ENCODE measurements at places on chromosomes 3 and 15.

- DNase-seq, result peak; percentile 44
Observed at GRCh38 chr3:111979434-111980038, 710 bp downstream of the ABHD10 start.

GRCh38 chr3:154889227-154889634 is 190.9 kb upstream of the MME start:
- no peak for DNase-seq

GRCh38 chr15:66951531-66952320 is 113.7 kb upstream of the SMAD3 start:
- DNase-seq, result no peak

GRCh38 chr3:10228248-10228950 is 19.9 kb upstream of the TATDN2 start:
- DNase-seq, result peak; percentile 92

GRCh38 chr3:23159929-23160328 is 43.2 kb upstream of the UBE2E2 start:
- no peak for DNase-seq

DNA sequence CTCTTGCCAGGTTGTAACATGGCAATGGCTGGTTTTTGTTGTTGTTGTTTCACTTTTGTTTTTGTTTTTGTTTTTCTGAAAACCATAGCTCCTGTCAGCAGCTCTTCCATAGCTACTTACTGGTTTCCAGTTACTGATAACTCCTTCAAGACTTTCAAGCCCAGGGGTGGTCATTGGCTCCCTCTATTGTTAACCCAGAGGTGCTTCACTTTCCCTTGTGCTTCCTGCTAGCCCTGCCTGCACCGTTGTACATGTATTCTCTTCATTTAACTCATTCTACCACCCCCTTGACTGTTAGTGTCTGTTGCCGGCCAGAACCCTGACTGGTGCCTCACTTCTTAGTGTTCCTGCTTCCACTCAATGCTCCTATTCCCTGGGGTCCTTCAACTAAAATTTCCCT is 4.2 kb upstream of the TRAT1 start:
- peak; percentile 8 for DNase-seq

DNA sequence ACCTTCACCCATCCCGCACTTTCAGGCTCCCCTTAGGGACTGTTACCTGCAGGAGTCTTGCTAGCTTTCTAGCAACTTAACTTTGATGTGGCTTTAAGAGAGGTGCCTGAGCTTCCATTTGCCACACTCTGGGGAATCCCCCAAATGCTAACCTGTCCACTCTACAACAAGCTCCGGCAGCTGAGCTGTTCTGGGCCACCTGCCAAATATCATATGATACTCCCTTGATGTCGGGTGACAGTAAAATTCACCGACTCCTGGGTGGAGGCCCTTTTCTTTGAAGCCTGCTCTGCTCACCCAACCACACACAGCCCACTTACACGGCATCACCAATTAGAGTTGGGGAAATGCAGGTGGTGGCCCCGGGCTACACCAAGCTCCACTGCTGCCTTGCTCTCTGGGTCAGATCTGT is 38.0 kb upstream of the XCR1 start:
- no peak for DNase-seq

DNA sequence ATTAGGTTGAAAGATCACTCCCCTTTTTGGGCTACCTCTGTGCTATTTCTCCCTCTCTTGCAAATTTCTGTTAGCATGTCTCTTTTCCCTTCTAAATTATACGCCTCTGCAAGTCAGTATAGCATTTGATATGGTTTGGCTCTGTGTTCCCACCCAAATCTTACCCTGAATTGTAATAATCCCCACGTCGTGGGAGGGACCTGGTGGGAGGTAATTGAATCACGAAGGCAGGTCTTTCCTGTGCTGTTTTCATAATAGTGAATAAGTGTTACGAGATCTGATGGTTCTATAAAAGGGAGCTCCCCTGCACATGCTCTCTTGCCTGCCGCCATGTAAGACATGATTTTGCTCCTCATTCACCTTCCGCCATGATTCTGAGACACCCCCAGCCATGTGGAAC is 41.0 kb downstream of the TAMM41 start:
- DNase-seq, result no peak

- no peak for DNase-seq
Observed at GRCh38 chr3:106068381-106068780, 199.6 kb upstream of the CBLB start.

DNA sequence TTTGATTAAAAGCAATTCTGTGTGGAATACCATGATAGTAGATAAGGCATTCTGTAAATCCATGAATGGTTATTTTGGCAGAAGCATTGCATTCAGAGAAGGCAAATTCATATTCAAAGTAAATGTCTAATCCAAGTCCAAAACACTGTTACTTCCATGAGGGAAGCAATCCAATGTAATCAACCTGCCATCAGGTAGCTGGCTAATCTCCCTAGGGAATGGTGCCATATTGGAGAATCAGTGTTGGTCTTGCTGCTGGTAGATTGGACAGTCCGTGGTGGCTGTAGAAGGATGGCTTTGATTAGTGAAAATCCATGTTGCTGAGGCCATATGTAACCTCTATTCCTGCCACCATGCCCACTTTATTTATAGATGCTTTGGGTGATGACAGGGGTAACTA is 72.1 kb upstream of the TNIK start:
- DNase-seq, result no peak

- DNase-seq, result no peak
Observed at GRCh38 chr3:9806688-9807589, 3.1 kb upstream of the TTLL3 start.

DNA sequence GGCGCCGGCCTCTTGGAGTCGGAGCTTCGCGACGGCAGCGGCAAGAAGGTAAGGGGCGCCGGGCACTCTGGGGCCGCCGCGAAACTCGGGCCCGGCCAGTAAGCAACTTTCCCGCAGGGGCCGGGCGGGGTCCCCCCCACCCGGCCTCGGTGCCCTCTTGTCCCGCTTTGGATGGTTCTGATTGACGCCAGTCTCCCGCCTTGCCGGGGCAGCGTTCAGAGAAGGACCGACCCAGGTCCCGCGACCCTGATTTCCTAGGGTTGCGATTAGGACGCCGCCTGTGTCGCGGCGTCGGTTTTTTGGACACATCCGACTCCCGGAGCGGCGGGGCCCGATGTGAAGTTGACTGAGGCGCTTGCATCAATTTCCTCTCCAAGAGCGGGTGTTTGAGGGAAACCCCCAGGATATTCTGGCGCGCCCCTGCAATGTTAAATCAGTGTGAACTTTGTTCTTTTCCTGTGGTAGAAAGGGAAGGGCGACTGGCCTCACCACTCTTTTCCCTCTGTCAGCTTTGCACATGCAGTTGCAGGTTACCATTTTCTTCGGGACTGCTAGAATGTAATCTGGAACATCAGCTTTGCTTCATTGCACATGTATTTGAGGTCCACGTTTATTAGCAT is 755 bp downstream of the PDE8A start:
- peak; percentile 44 for DNase-seq

DNA sequence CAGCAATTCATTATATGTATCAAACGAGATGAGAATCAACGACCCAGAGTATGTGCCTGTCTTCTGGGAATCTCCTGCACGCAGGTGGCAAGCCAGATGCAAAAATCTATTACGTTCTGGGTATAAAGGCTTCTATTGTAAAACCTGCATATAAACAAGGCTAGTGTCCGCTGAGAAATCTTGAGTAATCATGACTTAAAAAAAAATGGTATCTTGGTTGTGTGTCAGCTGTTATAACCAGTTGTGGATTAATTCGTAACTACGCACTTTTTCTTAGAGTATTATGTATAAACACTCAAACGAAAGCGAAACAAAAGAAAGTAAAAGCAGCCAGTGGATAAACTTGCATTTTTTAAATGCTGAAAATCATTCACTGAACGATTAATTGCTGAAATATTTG is 509.1 kb downstream of the RSL24D1 start:
- DNase-seq, result no peak

DNA sequence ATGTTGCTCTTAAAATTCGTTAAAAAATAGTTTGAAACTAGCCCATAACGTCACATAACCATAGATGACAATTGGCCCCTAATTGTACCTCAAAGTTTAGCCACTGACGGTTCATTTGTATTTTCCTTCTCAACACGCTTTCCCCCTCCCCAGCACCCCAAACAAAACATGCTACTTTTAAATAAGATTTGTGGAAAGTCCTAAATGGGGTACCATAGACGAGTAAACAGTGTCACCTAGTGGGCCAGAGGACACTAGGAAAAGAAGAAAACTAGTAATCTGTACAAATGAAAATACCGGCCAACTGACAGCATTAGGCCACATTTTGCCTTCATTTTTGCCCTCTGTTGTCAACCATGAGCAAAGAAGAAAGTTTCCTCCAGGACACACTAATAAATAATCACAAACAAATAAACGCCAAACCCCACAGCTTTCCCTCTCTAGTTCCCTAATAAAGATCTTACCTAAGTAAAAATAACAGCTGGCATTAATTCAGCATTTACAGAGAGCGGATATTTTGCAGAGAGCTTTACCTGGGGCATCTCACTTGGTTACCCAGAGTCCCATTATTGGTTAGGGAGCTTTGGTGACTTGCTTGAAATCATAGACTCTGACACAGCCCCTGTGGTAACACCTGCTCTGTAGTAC is 175.1 kb upstream of the ATP11B start:
- DNase-seq, result no peak

GRCh38 chr3:57135964-57136719 is 29.0 kb downstream of the IL17RD start:
- no peak for DNase-seq

- DNase-seq, result no peak
Observed at GRCh38 chr3:37129871-37130270, 44.5 kb downstream of the LRRFIP2 start.

DNA sequence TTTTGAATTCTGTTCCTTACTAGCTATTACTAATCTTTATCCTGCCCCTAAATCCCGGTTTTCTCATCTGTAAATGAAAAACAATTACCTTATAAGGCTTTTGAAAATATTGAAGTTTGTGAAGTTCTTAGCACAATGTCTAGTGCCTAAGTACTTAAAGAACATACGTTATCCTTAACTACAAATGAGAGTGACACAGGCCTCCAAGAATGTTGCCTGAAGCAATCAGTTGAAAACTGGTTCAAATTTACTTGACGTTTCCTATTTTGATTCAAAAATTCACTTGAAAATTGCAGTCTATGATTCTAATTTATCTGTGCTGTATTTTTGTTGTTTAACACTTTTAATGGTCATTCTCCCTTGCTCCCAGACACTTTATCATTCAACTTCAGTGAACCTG is 3.2 kb downstream of the SENP7 start:
- no peak for DNase-seq

- DNase-seq, result no peak
Observed at GRCh38 chr15:47674586-47675232, 42.6 kb upstream of the SEMA6D start.

- DNase-seq, result peak; percentile 18
Observed at GRCh38 chr3:37024092-37024491, 30.8 kb downstream of the MLH1 start.

- DNase-seq, result no peak
Observed at GRCh38 chr3:162643245-162643644, 1146.6 kb downstream of the OTOL1 start.

- DNase-seq, result no peak
Observed at GRCh38 chr3:36904641-36905040, 40.2 kb downstream of the TRANK1 start.

DNA sequence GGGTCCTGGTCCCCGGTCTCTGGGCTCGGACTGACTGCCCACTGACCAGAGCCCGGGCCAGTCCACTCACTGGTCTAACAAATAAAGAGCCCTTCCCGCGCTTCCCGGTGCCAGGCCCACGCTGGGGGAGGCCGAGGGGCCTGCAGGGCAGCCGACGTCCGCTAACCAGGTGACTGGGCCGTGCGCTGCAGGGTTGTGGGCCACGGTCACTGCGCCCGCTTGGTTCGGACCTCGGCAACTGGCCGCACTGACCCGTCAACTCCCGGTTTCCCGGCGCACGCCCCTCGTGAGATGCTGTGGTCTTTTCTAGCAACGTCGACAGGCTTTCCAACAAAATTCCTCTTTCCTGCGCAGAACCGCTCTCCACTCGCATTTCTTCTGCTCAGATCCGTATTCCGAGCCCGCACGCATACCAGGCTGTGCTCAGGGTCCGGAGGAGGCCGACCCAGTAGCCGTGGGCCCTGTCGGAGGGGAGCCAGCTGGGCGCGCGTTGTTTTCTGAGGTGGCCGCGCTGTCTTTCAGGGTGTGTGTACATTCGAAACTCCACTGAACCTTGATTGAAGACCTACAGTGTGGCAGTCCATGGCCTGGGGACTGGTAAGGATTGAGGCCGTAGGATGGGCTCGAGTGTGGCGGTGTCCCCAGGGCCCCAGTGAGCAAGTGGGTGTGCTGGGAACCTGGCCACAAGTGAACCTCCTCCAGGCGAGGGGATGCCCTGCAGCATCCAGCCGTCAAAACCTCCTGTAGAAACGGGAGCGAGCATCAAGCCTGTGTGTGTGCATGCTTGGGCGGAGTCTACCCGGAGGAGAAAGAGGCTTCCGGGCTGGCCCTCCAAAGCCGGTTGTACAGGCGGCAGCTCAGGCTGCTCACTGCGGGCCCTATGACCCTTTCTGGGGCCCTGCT is 875 bp upstream of the NT5DC2 start:
- DNase-seq, result no peak

DNA sequence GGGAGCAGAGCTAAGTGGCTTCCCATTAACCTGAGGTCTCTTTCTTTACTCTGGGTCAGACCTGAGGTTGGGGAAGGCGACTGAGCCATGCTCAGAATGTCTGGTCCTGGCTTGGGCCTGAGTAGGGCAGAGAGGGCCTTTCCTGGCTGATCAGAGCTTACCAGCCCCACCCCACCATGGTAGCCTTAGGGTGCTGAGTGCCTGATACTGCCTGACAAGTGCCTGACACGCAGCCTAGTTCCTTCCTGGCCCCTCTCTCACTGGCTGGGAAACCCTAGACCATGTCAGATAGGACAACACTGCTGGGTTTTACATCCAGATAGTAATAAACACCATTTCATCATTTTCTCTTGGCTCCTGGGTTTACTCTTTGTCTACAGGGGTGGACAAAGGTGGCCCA is 25.8 kb upstream of the DOCK3 start:
- DNase-seq, result no peak

DNA sequence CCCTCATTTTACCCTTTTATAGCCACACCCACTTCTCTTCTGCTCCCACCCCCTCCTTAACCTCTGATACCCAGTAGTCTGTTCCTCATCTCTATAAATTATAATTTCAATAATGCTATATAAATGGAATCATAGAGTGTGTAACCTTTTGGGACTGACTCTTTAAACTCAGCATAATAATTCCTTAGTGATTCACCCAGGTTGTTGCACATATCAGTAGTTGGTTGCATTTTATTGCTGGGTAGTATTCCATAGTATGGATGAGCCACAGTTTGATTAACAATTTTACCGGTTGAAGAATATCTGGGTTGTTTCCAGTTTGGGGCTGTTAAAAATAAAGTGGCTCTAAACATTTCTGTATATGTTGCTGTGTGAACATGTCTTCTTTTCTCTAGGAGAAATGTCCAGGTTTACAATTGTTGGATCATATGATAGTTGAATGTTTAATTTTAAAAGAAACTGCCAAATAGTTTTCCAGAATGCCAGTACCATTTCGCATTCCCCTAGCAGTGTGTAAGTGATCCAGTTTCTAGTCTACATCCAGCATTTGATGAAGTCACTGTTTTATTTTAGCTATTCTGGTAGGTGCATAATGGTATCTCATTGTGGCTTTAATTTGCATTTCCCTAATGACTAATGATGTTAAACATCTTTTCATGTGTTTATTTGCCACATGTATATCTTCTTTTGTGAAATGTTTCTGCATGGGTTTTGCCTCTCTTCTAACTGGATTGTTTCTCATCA is 68.5 kb downstream of the VPS8 start:
- DNase-seq, result no peak
